Activated CD8-positive, alpha-beta memory T cell treated with anti-CD3 and anti-CD28 coated beads for 1 hour (primary cell): ENCODE measurements at places on chromosomes 16 and 17.
A peak's percentile ranks its signal among the peaks of the same experiment; 100 is the strongest.

GRCh38 chr16:73063854-73064211, 15.9 kb upstream of the ZFHX3 start:
- no peak for DNase-seq

- no peak for DNase-seq
Observed at GRCh38 chr17:78416791-78417530, 38.5 kb downstream of the PGS1 start.

DNA sequence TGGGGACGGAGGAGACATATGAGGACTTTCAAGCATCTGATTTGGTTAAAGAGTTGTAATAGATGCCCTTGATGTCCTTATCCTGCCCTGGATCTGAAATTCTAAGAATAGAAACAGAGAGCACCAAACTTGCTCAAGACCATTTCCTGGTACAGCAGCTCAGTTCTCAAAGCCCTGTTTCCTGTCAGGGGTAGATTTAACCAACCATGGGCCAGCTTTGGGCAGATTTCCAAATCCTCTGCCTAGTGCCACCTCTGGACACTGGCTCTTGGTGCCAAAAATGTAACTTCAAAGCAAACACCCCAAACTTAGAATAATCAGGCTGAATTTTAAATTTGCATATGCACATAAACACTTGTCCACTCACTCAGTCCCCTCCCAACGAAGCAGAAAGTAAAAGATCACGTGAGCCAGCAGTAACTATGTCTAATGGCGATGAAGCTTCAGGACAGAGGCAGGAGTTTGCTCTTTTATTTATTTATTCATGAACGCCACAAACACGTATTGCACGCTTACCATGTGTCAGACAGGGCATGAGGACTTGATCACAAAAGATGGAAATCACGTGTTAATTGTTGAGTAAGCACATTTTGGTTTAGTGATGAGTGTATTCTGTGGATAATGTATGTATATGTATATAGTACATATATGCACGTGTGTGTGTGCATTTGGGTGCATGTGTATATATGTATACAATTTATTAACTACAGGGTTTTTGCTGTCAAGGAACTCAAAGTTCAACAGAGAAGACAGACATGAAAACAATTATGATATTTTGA, 23.1 kb upstream of the SDK2 start:
- no peak for DNase-seq

GRCh38 chr17:28219771-28220170, 99.2 kb upstream of the TMEM97 start:
- no peak for DNase-seq

DNA sequence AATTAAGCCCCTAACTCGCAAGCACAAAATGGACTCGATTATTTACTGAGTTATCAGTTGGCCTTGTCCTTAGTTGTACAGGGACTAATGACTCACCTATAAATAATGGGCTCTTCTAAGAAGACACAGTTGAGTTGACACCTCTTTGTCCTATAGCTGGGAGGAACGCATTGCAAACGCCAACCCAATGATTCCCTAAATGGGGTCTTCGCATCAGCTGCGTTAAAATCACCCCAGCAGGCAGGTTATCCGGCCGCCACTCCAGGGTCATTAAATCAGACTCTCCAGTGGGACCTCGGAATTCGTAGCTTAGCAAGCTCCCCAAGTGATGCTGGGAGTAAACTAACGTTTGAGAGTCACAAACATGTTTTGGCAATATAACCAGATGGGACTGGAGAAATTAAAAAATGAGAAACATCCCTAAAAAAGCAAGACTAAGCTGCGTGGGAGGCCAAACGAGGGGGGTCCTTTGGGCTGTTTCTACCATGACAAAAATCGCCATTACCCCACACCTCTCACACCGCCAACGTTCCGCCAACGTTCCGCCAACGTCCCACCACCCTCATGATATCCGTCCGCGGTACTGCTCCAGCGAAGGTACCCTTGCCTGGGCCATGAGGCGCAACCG, 932 bp upstream of the NFE2L1 start:
- DNase-seq: no peak

DNA sequence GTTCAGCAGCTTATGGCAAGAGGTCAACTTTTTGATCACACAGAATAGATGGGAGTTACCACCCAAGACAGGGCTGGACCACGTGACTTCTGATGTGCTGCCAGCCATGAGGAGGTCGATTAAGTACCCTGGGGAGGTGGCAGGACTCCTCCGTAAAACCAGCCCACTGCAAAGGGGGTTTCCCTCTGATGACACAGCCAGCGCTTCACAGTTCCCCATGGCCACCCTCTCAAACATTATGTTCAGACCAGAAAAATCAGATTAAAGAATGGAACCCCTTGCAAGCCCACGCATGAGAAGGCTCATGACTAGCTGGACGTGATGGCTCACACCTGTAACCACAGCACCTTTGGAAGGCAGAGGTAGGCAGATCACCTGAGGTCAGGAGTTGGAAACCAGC, 222.9 kb downstream of the CPPED1 start:
- no peak for DNase-seq

GRCh38 chr16:4862639-4863038, 15.4 kb downstream of the UBN1 start:
- DNase-seq: no peak

DNA sequence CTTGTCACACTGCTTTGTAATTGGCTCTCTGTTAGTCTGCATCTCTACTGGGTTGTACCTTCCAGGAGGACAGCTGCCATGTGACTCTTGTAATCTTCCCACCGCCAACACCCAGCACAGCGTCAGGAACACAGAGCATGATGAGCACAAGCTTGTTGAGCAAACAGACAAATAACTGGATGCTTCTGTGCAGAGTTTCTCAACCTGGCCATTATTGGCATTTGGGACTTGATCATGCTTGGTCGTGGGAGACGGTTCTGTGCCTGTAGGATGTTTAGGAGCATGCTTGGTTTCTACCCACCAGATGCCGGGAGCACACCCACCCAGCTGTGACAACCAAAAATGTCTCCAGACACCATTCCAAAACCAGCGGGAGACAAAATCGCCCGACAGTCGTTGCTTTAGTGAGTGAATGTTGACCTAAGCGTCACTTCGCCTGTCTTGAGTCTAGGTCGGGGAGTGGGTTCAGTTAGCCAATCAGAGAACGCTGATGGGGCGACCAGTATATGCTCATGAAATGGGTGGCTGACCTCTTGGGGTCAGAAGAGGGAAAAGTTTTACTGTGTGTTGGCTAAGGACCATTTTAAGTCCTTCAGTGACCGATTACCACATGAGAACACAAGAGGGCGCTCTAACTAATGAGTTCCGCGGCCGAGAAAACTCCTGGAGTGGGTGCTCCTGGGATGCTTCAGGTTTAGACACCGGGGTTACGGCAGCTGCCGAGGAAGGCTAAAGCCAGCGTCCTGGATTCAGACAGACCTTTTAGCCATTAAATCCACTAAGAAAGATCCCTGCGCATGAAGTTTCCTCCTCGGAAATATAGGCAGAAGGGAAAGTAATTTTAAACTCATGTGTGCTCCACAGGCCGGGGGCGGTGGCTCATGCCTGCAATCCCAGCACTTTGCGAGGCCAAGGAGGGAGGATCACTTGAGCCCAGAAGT, 57.8 kb upstream of the TEX2 start:
- DNase-seq: no peak

DNA sequence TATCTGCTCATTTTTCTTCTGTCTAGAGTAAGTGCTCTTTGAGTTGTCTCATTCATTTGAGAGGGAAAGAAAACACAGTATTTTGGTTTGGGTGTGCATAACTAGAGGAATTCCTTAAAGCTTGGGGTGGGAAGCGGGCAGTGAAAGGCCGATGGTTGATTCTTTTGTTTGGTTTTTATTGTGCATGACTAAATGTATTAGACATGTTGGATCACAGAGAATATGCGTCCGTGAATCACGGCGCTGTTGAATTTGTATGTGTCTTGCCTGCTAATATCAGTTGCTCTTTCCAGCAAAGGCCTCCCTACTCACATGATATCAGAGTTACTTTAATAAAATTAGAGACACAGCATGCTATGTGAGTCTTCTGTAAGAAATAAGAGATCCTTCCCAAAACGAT, 180.0 kb downstream of the CHD9NB start:
- DNase-seq: no peak

DNA sequence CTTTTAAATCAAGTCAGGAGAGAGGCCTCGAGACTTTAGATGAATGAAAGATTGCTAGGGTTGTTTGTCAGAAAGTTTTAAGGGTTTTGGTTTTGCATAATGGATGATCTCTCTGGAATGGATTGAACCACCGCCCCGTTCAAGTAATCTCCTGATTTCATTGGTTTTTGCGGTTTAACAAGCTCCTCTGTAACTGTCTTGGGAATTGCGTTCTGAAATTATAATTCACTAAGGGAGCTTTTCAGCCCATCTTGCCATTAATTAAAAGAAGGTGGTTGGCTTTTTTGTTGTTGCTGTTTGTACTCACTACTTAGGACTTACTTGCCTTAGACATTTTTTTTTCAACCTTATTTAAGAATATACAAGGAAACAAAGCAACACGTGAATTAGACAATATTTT, 8.8 kb downstream of the HS3ST4 start:
- no peak for DNase-seq

GRCh38 chr17:5830921-5831320, 239.3 kb upstream of the WSCD1 start:
- DNase-seq: no peak

- DNase-seq: no peak
Observed at GRCh38 chr17:63490329-63490728, 13.5 kb downstream of the ACE start.

DNA sequence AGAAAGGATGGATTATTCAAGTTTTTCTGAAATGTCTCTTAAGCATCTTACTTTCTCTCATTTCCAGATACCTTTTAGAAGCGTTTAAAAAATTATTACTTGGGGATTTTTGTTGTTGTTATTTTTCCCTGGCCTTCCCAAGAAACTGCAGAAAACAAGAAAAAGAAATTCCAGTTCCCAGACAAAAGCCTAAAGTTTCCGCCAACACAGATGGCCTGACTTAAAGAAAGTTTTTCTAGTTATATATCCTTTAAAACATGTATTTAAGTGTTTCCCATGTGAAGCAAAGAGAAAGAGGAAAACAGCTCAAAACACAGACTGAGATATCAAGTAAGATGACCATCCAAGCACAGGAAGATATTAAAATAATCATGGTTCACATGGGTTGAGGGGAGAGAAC, 401.7 kb upstream of the MAF start:
- no peak for DNase-seq

- DNase-seq: no peak
Observed at GRCh38 chr17:1591474-1592090, 29.0 kb upstream of the PITPNA start.

- no peak for DNase-seq
Observed at GRCh38 chr17:20043021-20043420, 33.9 kb downstream of the SPECC1 start.

- DNase-seq: no peak
Observed at GRCh38 chr16:72111657-72112451, 18.2 kb downstream of the DHX38 start.

- DNase-seq: peak; percentile 23
Observed at GRCh38 chr16:106623-107324, 28.7 kb downstream of the MPG start.

GRCh38 chr17:79914813-79915740, 75.8 kb upstream of the CBX4 start:
- no peak for DNase-seq

- no peak for DNase-seq
Observed at GRCh38 chr17:70314096-70314495, 144.8 kb downstream of the KCNJ2 start.

DNA sequence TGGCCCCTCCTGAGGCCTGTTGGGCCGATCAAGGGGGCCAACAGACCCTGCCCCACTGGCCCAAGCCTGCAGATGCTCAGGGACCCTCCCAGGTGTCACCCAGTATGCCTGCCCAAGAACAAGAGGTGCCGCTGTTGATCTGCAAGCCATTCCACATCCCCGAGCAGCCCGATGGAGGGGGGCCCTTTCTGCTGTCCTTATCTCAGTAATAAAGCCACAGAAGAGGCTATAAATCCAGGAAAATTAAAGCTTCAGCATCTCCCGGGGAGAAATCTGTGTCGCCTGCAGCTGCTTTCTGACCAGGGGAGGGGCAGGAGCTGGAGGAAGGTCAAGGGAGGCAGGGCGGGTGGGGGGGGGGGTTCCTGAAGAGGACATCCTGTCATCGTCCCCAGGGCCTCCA, 11.7 kb upstream of the CACNA1H start:
- DNase-seq: no peak

DNA sequence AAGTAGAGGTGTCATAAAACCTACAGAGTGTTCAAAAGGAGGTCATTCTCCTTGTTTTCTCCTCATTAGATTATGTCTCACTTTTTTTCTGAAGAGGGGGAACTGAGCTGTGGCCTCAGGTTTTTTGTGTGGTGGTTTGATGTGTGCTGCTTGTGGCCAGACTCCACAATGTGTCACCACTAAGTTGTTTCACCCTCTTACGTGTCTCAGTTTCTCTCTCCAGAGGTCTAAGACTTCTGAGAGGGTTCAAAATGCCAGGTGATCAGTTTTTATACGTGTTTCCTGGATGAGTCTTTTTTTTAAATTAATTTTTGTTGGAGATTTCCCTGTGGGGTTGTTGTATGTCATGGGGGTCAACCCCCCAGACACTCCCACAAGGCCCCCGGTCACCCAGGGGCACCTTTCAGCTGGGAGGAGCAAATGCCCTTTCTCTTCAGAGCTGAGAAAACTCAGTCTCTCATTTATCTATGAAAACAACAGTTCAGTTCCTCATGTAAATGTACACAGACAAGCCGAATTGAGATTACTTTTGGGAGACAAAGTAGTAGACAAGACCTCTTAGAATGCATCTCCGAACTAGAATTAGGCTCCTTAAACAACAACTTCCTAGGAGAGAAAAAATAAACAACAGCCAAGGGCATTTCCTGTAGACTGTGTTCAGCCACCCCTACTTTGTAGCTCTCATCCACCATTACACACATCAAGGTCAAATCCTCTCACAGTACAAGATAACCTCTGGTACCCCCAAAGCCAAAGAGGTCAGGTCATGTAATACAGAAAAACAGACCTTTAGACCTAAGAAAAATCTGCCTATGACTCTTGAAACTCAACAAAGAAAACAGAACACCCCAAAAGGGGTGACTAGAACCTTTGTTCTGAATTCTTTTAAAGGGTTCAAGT, 23.9 kb upstream of the TMEM98 start:
- DNase-seq: no peak

DNA sequence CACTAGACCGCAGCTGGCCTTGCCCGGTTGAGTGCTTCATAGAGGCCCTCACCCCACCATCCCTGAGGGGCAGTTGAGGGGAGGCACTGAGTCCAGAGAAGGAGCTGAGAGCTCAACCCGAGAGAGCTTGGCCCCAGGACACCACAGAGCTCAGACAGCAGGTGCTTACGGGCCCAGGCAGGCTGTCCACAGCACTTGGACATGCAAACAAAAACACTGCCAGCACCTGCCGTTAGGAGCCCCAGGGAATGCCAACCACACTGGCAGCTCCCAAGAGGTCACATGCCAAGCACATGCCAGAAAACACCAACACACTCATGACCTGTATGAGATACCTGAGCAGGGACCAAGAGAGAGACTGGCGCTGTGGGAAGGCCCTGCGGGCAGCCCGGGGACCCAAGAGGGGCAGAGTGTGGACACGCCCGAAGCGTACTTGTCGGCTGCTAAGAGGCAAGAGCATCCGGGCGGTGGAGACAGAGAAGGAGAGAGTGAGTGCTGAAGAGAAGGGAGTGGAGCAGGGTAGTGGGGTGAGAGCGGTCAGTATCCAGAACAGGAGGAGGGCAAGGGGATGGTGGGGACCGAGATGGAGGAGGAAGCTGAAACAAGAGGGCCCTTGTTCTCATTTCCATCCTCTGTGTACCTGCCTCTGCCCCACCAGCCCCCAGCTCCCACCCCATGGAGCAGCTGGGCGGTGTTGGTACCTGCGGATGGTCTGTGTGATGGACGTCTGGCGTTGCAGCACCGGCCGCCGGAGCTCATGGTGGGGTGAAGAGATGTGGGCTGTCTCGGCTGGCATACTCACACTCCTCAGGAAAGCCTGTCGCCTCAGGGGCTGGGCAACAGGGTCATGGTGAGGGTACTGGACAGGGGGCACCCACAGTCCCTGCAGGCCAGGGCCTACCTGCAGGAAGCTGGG, 8.2 kb downstream of the RHBDF1 start:
- DNase-seq: no peak
